LNCaP clone FGC (cell line): ENCODE measurements at places on chromosomes 2 and 18.
A peak's percentile ranks its signal among the peaks of the same experiment; 100 is the strongest.

DNA sequence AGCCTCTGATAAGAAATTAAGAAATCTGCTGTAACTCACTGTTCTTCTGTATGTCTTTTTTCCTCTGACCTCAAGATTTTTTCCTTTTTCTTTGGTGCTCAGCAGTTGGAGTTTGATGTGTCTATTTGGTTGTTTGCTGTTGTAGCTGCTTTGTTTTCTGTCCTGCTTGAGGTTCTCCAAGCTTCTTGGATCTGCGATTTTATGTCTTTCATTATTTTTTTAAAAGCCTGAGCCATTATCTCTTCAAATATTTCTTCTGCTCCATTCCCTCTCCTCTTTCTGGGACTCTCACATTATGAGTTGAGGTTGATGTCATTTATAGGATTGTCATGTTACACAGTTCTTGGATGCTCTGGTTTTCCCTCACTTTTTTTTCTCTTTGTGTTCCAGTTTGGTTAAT, 47.7 kb downstream of the RAMP1 start:
- DNase-seq: no peak

GRCh38 chr2:55418512-55419232, 984 bp downstream of the CCDC88A start:
- no peak for DNase-seq

DNA sequence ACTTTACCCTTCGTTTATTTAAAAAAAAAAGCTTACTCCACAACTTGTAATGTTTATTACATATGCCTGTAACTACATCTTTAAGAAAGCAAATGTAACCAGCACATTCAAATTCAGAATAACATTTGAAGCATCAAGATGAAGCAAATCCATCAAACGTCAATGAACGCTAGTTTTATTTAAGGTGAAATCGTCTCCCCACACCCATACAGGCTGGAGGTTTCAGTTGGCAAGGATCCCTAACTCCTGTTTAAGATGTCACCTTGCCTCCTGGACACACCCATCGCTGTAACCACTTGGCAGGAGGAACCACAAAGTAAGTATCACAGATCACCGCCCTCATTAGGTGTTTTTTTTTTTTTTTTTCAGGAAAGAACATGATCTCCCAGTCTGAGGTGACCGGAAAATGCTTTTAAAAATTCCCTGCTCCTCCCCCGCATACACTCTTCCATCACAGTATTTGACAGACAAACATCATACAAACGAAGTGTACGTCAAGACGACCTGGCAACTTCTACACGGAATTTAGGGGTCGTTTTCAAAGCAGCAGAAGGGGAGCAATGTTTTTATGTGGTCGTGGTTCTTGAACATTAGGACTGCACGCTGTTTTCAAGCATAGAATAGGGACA, 19.7 kb upstream of the STPG4 start:
- DNase-seq: peak; percentile 90

- no peak for DNase-seq
Observed at GRCh38 chr2:191220671-191221070, 24.5 kb upstream of the MYO1B start.

DNA sequence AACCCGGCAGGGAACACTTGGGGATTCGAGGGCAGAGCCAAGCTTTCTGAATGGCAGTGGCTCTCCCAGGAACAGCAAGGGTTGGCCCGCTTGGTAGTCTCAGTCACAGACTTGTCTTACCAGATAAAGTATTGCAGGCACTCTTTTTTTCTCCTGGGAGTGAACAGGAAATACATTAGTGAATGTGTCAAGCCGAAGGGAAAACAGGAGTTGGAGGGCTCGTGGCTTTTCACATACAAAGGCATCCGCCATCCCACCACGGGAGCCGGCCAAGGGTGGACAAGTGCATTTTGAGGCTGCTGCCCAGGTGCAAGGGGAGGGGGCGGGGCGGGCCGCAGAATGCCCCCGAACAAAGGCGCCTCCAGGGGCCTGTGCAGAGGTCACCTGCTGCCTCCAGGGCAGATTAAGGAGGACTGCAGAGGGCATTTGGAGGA, 163.3 kb upstream of the SIX3 start:
- DNase-seq: no peak

- no peak for DNase-seq
Observed at GRCh38 chr2:72983500-72984161, 66.3 kb downstream of the EMX1 start.

DNA sequence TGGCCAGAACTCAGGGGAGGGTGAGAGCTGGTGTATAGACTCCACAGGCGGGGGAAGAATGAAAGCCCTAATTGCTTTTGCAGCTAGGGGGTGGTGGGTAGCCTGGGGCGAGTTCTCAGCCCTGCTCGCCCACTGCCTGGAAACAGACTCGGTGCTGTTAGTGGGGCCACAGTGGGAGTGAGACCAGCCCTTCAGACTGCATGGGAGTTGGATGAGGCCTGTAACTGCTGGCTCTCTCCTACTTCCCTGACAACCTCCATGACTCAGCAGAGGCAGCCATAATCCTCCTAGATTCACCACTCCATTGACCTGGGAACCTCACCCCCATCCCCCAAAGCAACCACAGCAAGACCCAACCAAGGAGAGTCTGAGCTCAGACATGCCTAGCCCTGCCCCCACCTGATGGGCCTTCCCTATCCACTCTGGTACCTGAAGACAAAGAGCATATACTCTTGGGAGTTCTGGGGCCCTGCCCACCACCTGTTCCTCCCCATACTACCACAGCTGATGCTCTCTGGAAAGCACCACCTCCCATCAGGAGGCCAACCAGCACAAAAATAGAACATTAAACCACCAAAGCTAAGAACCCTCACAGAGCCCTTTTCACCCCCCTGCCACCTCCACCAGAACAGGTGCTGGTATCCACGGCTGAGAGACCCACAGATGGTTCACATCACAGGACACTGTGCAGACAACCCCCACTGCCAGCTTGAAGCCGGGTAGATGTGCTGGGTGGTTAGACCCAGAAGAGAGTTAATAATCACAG, 226.3 kb downstream of the EIPR1 start:
- no peak for DNase-seq
